Astrocyte (in vitro differentiated cells and primary cell): ENCODE measurements at places on chromosomes 12 and 14. TPM values are rescaled to one million over a fixed set of nuclear protein-coding genes. Genes with fewer than 3 reads are reported as not detected.

RFLNA gene
- total RNA-seq, result 1.8 and 2.8 TPM in 2 replicates

FGF6 gene
- total RNA-seq, result not detected in 2 replicates

- no peak for DNase-seq
- H3K27ac ChIP-seq, result no peak overlapping the region
- no peak overlapping the region for H3K4me3 ChIP-seq
- no peaks in the 10 kb centered on the region for H3K36me3 ChIP-seq
- H3K4me1 ChIP-seq, result peaks cover 5% of the 10 kb centered on the region
Measured at GRCh38 chr14:51080645-51081044, 14.3 kb downstream of the TRIM9 start.

GRCh38 chr14:50082784-50083466 lies 33.4 kb downstream of the VCPKMT start:
- H3K27me3 ChIP-seq, result no peaks in the 10 kb centered on the region
- H3K4me1 ChIP-seq, result peaks cover 5% of the 10 kb centered on the region
- no peak overlapping the region for H3K4me3 ChIP-seq
- H3K36me3 ChIP-seq, result no peaks in the 10 kb centered on the region
- peak overlapping the region; percentile 4 for H3K27ac ChIP-seq
- DNase-seq, result peak; percentile 68

- H3K36me3 ChIP-seq, result no peaks in the 10 kb centered on the region
- DNase-seq, result no peak
- no peaks in the 10 kb centered on the region for H3K27me3 ChIP-seq
- H3K27ac ChIP-seq, result no peak overlapping the region
Measured at GRCh38 chr12:24127919-24128721, 178.7 kb upstream of the SOX5 start.

PGF gene
- 2.5 and 3.5 TPM in 2 replicates for total RNA-seq

- no peak for DNase-seq
- no peak overlapping the region for H3K4me3 ChIP-seq
- no peaks in the 10 kb centered on the region for H3K27me3 ChIP-seq
- no peak overlapping the region for H3K27ac ChIP-seq
- no peaks in the 10 kb centered on the region for H3K36me3 ChIP-seq
Measured at GRCh38 chr12:10097521-10097920, 1.3 kb downstream of the CLEC1A start.

DNA sequence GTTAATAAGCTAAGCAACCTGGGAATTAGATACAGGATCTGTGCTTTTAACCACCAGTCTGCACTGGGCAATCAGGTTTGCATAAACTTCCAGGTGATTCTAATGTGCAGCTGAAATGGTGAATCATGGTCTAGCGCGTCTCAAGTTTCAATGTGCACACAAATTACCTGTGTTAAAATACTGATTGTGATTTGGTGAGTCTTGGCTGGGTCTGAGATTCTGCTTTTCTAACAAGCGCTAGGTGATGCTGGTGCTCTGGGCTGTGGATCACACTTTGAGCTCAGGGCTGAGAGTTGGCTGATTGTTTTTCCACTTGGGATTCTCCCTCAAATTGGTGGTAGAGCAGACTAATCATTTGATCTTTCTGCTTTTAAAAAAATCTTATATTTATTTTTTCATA lies 124.8 kb downstream of the C12orf75 start:
- no peak for DNase-seq
- H3K27me3 ChIP-seq, result no peaks in the 10 kb centered on the region
- H3K36me3 ChIP-seq, result no peaks in the 10 kb centered on the region
- H3K27ac ChIP-seq, result no peak overlapping the region
- H3K4me1 ChIP-seq, result peaks cover 18% of the 10 kb centered on the region

DNA sequence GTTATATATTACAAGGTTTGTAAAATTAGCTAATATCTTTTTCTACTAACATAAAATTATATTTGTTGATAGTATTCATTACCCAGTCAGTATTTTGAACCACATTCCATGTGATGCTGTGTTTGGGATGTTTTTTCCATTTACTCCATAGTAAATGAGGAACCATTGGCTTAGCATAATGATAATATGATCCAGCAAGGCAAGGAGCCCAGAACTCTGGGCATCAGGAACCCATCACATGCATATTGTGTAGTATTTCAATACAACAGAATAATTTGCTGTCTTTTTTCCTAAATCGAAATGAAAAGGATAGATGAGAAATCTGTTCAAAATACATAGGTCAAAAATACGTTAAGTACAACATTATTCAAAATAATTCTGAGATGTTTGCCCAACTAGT lies 48.7 kb upstream of the GARIN2 start:
- H3K27ac ChIP-seq, result no peak overlapping the region
- no peaks in the 10 kb centered on the region for H3K36me3 ChIP-seq

GRCh38 chr12:113040722-113041171 lies 15.8 kb upstream of the DTX1 start:
- H3K27me3 ChIP-seq, result peaks cover 7% of the 10 kb centered on the region
- DNase-seq, result peak; percentile 25
- no peak overlapping the region for H3K4me3 ChIP-seq
- H3K4me1 ChIP-seq, result peaks cover 10% of the 10 kb centered on the region
- H3K27ac ChIP-seq, result no peak overlapping the region
- H3K36me3 ChIP-seq, result no peaks in the 10 kb centered on the region

SOCS4 gene
- 25.2 and 30.5 TPM in 2 replicates for total RNA-seq

GRCh38 chr12:30440826-30441602 lies 254.7 kb downstream of the IPO8 start:
- H3K4me1 ChIP-seq, result no peaks in the 10 kb centered on the region
- no peak overlapping the region for H3K27ac ChIP-seq
- no peaks in the 10 kb centered on the region for H3K36me3 ChIP-seq
- H3K4me3 ChIP-seq, result no peak overlapping the region
- DNase-seq, result no peak
- no peaks in the 10 kb centered on the region for H3K27me3 ChIP-seq

DNA sequence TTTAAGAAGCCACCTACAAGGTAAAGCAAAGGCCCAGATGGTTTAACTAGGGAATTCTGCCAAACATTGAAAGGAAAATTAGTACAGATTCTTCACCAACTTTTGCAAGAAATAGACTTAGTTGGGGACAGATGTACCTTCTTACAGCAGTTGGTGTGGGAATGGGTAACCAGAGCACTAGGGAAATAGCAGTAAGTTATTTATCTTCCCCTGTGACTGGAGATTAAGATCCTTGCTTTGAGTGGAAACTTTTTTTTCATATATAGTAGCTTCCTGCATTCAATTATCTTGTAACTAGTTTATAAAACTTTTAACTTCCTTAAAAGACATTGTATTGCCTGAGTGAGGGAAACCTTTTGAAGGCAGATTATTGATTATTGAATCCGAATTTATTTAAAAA lies 44.2 kb downstream of the ARID2 start:
- no peaks in the 10 kb centered on the region for H3K36me3 ChIP-seq
- H3K27me3 ChIP-seq, result no peaks in the 10 kb centered on the region
- no peak for DNase-seq
- H3K4me1 ChIP-seq, result no peaks in the 10 kb centered on the region

CMTM5 gene
- not detected in 2 replicates for total RNA-seq
